Panc1 (cell line): ENCODE measurements at places on chromosomes 7 and 10.

DNA sequence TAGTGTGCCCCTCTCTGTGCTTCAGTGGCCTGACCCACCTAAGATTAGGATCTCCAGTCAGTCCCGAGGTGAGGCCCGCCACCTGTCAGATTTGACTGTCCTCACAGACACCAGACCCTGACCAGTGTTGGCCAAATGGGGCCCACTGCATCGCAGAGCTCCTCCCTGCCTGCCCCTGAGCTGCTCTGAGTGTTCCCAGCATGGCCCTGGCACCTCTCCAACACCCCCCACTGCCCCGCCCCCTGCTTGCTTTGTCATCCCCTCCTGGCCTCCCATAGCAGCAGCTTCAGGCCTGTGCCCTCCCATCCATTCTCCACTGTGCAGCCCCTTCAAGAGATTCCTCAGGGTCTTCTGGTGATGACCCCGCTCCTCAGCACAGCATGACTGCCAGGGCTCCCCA lies 67.6 kb downstream of the C10orf120 start:
- DNase-seq, result no peak

GRCh38 chr7:1298931-1299885 lies 66.5 kb downstream of the UNCX start:
- DNase-seq, result no peak

DNA sequence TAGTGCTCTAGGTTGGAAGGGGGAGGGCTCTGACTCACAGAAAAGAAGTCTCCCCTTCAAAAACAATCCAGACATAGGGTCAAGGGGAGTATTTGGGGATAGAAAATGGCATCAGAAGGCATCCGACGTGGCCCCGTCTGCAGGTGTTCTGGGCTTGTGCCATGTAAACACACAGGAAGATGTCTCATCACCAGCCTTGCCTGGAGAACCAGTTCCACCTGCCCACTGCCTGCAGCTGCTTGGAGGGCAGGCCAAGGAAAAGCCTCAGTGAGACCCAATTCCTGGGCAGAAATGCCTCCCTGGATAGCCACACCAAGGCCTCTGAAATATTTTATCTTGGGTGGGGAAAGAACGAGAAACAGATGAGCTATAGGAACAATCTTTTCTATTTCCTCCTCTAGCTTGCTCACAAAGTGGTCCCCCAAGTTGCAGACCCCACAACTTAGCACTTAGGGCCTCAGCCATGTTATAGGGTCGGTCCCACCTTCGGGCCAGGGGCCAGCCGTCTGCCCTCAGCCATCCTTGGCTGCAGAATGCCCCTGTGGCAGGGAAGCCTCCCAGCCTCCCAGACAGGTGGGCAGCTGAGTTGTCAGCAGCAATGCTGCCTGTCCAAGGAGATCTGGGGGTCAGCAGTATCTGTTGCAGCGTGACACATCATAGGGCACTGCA lies 54.3 kb upstream of the ECHDC3 start:
- no peak for DNase-seq

GRCh38 chr7:152893801-152894294 lies 134.3 kb downstream of the ACTR3B start:
- DNase-seq, result no peak

DNA sequence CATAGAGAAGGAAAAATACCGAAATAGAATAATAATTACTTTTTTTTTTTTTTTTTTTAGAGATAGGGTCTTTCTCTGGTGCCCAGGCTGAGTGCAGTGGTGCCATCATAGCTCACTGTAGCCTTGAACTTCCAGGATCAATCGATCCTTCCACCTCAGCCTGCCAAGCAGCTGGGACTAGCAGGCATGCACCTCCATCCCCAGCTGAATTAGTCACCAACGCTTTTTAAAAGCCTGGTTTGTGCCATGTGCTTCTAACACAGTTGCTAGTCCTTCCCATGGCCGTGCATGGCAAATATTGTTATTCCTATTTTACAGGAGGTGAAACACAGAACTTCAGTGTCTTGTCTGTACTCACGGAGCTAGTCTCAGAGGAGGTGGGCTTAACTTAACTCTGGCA lies 23.2 kb downstream of the LYZL2 start:
- DNase-seq, result no peak

DNA sequence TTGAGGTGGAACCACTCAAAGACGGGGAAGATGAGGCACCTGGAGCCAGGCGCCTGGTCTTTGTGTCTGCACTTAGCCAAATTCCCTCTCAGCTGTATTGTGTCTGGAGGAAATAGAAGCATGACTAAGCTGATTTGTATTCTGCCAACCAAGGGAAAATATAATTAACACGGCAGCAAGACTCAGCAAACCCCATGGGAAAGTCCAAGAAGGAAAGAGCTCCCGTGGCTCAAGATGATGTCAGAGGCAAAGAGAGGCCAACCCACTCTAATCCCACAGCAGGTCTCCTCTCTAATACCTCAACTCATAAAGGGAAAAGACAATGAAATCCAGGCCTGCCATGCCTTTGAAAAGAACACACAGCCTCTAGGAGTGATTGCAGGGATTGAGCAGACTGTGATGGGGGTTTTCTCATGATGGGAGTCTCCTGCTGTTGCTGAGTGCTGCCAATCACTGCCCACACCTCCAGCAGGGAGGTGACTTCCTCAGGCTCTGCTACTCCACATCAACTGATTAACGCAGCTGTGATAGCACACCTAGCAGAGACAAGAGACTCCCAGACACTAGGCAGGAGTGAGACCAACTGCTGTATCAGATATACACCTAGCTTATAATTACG lies 255.5 kb upstream of the C7orf33 start:
- DNase-seq, result no peak

DNA sequence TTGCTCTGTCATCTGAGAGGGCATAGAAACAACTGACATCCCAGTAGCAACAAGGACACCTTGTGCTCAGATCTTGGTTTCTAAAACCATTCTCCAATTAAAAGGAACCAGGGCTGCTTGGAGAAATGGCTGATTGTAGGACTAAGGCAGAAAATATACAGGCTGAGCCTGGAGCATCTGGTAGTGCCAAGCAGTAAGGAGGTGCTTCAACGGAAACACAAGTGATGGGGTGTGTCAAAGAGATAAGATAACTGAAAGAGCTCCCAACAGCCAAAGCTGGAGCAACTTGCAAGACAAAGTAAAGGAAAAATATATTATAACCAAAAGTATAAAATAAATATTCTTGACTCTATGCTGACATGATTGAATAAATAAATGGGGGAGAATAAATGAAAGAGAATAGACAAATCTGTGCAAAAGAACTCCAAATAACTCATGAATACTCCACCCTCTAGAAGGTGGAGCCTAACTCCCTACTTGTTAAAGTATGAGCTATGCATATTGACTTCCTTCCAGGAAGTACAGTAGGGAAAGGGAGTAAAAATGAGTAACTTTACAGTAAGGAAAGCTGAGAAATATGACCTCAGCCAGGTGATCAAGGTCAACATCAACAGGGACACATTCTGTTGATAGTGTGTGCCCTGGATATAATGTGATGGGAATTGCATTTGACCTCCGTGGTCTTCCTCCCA lies 162.4 kb downstream of the NOC3L start:
- DNase-seq, result no peak

- DNase-seq, result no peak
Measured at GRCh38 chr10:79116368-79116767, 47.6 kb downstream of the ZMIZ1 start.

- no peak for DNase-seq
Measured at GRCh38 chr7:158588085-158588877, 658 bp upstream of the PTPRN2 start.

DNA sequence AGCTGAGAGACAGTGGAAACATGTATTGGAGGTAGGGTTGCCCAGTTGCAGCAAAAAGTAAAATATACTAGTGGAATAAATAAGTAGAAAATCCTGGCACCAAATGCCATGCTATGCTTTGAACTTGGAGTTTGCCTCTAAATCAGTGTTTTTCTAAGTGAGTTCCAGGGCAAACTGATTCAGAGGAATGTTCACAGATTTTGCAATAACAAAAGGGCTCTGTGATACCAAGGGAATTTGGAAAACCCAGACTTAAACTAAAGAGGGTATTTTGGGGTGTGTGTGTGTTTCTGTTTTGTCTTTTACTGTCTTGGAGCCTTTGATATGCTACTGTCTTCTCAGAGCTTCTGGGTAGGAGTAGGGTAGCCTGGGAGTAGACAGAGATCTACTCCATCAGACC lies 39.9 kb downstream of the SLC26A4 start:
- no peak for DNase-seq

GRCh38 chr7:32881074-32881982 lies 10.2 kb downstream of the KBTBD2 start:
- no peak for DNase-seq

- no peak for DNase-seq
Measured at GRCh38 chr7:91310830-91311460, 46.7 kb downstream of the FZD1 start.

DNA sequence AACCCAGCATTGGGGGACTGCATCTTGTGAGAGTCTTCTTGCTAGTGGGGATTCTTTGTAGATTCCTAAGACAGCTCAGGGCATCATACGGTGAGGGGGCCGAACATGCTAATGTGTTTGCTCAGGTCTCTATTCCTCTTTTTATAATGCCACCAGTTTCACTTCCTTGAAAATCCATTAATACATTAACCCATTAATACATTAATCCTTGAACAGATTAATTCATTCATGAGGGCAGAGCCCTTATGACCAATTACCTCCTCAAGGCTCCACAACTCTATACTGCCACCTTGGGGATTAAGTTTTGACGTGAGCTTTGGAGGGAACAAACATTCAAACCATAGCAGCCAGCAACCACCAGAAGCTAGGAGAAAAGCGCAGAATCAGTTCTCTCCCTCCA lies 67.2 kb upstream of the POT1 start:
- peak; percentile 5 for DNase-seq

GRCh38 chr7:131365838-131366237 lies 38.2 kb downstream of the MKLN1 start:
- DNase-seq, result no peak

GRCh38 chr7:155698633-155699032 lies 54.2 kb downstream of the RBM33 start:
- no peak for DNase-seq

DNA sequence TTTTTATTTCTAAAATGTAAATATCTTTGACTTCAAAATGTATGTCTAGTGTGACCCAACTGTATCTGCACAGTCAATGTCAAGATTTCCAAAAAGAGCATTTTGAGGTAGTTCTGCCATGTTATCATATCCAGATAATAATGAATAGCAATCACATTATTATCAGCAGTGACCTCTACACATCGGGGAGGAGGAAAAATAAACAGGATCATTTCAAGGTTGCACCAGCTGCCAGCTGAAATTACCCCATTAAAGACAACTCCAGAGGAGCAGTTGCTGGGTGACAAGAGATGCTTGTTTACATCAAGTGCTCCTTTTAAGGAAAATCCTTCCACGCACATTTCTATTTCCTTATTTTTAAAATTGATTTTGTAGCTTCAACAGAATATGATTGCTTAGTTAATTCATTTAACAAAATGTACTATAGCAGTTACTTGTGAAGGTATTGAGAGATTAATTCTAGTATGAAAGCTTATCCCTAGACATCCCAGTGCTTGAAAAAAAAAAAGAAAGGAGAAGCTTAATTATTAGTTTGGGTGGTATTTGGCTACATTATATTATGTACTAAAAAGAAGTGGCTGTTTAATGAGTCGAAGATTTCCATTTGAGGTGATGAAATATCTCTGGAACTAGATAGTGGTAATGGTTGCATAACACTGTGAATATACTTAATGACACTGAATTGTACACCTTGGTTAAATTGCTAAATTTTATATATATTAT lies 19.3 kb upstream of the SLC35G1 start:
- no peak for DNase-seq

DNA sequence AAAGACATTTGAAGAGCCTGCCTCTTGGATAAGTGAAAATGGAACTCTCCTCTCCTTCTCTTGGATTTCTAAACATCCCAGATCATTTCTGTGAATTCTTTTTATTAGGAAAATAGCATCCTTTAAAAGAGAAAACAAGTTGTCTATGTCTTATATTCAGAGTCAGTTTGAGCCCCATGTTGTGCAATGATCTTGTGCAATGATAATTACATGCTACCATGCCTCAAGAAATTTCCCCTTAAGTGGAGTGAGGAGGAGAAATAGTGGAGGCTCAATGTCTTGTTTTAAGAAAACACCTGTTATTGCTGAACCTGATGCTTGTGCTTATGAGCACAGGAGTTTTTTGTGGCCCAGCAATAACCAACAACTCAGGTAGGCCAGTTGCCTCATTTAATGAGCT lies 103.6 kb downstream of the NPSR1 start:
- no peak for DNase-seq

- no peak for DNase-seq
Measured at GRCh38 chr7:140458201-140458600, 21.1 kb downstream of the MKRN1 start.

DNA sequence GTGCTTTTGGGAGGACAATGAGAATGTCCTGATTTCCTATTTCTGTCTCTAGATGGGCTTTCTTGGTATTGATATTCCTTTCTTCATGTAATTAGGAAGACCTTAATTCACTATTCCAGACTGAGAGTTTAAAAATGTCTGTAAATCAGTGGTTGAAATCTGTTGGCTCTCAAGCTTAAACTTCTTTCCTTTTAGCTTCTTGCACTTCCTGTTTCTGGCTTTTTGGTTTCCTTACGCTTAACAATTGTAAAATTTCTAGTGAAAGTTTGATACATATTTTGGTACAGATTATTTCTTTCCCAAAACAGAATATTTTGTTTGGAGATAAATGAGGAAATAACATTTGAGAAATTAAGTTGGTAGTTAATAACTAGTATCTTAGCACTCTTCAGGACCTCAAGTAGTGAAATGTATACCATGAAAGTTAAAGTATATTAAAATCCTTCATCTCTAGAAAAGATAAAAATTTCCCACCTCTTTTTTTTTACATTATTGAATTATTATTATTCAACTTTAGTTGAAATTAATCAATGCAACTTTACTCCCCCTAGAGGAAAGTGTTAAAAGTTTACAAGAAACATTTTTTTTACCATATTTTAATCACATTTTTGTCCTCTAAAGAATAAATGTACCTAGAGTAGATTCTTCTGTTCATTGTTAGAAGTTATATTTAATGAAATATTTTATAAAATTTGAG lies 137.2 kb downstream of the PHTF2 start:
- DNase-seq, result no peak

DNA sequence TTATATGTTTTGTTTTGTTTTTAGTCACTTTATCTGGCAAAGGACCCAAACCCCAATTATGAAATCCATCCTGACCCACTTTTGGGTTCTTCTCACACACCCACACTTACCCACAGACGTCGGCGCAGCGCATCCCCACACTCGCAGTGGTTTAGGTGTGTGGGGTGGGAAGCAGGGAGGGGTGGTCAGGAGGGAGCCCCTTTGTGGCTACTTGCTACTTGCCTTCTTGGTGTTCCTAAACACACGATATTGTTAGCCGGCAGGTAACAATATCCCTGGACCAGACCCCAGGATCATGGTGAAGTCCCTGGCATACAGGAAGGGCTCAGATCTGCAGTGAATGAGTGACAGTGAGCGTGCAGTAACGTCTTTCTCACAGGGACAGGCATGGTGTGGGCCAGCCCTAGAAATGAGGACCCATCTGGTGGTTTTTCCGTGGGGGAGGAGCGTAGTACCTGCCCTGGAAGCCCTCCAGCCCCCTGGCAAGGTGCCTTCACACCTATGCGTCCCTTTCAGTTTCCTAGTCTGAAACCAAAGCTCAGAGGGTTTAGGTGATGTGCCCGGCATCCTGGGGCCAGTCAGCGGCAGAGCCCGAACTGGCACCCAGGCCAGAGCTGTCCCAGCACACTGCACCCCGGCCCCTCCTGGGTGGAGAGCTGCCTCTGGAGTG lies 4.4 kb downstream of the SPOCK2 start:
- no peak for DNase-seq

- no peak for DNase-seq
Measured at GRCh38 chr10:58704226-58704625, 191.6 kb downstream of the BICC1 start.

GRCh38 chr7:38907066-38907465 lies 1.9 kb downstream of the VPS41 start:
- DNase-seq, result no peak

GRCh38 chr7:20216406-20217036 lies 663 bp downstream of the MACC1 start:
- no peak for DNase-seq
